ENCODE measurements at places on chromosomes 12 and 14. TPM values are rescaled to one million over a fixed set of nuclear protein-coding genes. Genes with fewer than 3 reads are reported as not detected.

- no peak for DNase-seq
These were observed 42.7 kb upstream of the ALX1 start for GRCh38 chr12:85237327-85237726.

DNA sequence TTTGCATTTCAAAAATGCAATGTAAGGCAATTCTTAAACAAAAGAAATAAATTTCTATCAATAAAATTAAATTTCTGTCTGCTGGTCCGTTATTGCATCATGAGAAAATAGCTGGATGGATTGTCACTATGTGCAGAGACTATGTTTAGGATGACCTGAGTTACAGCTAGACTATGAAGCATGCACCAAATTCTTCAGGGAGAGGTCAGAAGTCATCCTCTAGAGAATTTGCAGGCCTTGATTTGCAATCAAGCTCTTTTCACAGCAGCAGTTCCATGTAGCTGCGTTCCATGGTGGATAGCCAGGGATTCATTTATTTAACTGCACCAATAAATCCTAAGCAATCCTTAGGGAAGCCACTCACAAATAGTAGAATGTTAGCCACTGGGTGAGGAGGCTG, 253.7 kb downstream of the MSRB3 start:
- DNase-seq, result no peak

- DNase-seq, result no peak
These were observed 38.0 kb upstream of the ESRRB start for GRCh38 chr14:76337635-76338545.

DNA sequence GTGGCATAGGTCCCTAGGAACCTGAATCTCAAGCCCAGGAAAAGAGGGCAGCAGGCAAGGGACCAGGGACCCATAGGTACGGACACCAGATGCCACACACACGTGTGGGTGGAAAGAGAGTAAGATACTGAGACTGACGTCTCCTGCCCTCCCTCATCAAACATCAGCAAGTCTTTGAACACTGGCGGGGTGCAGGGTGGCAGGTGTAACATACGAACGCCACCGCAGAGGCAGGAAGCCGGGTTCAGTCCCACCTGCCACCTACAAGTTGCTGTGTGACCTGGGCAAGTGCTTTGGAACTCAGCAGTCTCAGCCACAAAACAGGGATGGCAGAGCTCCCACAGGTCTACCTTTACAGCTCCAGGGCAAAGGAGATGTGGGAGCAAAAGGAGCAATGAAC, 11.1 kb downstream of the ACTN1 start:
- no peak for DNase-seq

DNA sequence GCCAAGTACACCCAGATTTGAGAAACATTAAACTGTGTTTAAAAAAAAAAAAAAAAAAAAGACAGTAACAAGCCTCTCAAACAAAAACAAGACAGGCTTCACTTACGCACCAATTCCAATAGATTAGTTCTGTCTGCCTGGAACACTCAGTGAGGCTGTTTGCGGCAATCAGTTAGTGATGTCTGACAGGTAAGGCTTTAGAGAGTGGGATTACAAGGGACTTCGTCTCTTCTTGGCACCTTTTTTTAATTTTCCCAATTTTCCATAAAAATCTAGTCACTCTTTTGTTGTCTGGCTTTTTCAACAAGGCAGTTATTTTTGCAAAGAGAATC, 79.6 kb downstream of the NCOR2 start:
- DNase-seq, result no peak

The CISTR gene
- total RNA-seq, result not detected

Measured in mucosa of gallbladder (tissue), 1 donor.